ENCODE measurements at places on chromosomes 1 and 21.

DNA sequence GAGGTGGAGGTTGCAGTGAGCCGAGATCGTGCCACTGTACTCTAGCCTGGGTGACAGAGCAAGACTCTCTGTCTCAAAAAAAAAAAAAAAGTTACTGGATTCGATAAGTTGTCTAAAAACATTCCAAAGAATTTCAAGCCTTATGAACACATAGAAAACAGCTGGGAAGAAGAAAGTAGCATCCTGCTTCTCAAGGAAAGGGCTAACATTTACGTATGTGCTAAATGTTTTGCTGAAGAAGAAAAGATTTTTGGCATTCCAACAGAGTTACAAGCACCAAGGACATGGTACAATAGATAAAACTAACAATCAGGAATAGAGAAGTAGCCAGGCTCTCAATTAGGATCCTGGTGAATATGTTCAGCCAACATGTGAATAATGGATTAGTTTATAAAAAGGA lies 69.8 kb downstream of the HFM1 start:
- DNase-seq: no peak

DNA sequence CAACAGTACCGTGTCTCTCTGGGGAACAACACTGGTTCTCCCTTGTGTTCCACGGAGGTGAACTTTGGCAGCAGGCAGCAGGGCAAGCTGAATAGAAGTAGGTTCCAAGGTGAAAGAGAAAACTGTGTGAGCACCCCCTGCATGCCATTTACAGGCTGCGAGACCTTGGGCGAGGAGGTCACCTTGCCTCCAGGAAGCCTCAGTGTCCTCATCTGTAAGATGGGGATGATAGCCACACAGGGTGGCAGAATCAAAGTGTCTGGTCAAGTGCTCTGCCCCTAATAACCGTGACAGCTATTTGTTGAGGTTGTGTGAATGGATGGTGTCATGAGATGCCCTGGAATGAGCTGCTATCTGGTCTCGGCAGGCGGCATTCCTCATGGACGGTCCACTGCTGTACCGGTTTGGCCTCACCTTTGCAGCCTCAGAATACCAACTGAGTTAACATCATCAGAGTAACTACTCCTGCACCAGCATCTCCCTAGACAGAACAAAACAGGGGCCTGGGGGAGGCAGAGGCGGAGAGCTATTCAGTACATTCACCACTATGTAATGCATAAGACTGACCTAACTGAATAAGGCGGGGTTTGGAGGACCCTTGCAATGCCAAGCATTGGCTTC lies 7.4 kb upstream of the KLHDC7A start:
- no peak for DNase-seq

DNA sequence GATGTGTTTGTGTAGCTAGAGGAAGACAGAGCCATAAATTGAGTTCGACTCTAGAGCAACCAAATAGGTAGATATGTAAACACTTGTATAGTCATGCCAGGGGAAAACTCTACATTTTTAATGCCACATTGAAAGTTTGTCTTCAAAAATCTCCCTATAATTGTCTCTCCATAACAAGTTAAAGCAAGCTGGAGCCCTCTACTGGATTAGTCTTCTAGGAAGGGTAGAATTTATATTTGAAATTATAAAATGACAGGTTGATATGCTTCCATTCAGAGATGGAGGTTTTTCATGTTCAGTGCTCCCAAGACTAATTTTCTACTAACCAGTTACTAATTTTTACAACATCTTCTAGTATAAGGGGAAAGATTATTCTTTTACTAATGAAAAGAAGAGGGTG lies 13.1 kb upstream of the COL24A1 start:
- no peak for DNase-seq

DNA sequence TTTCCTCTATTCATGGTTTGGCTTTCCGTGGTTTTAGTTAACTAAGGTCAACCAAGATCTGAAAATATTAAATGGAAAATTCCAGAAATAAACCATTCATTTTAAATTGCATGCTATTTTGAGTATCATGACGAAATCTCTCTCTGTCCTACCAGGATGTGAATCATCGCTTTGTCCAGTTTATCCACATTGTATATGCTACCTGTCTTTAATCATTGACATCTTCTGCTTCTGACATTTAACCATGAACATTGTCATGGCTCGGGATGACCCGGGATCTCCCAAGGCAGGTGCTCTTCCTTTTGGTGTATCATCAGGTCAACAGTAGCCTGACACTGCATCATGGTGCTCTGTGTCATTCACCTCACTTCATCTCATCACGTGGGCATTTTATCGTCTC lies 125.5 kb upstream of the HNRNPU start:
- no peak for DNase-seq

DNA sequence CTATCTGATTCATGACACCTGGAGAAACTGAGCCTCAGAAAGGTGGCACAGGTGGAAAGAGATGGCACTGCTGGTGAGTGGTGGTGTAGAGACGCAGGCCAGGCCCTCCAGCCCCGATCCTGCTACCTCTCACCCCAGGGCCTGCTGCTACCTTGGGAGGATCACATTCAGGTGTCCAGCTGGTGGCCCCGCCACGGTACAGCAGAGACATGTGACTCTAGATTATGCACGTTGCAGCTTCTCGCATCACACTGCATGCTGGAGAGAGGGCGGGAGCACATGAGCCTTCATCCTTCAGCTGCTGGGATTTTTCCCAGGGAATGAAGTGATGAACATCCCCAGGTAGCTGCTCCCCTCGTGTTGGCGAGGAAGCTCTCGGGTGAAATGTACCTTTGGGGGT lies 32.9 kb downstream of the KAZN start:
- DNase-seq: no peak
